ENCODE measurements at places on chromosomes 4 and X. TPM values are rescaled to one million over a fixed set of nuclear protein-coding genes. Genes with fewer than 3 reads are reported as not detected.

TMEM255A gene
- polyA plus RNA-seq = 0.10 TPM

SUPT20HL1 gene
- not detected for polyA plus RNA-seq

BTK gene
- polyA plus RNA-seq = not detected

ARHGEF6 gene
- polyA plus RNA-seq = 3.0 TPM

OTUD6A gene
- not detected for polyA plus RNA-seq

ERCC6L gene
- polyA plus RNA-seq = 0.94 TPM

STK32B gene
- polyA plus RNA-seq = 5.6 TPM

CNKSR2 gene
- polyA plus RNA-seq = 0.32 TPM

NUDT10 gene
- polyA plus RNA-seq = 0.15 TPM

FAT4 gene
- 12.9 TPM for polyA plus RNA-seq

EGFL6 gene
- not detected for polyA plus RNA-seq

HTN1 gene
- not detected for polyA plus RNA-seq

MYOZ2 gene
- polyA plus RNA-seq = 0.17 TPM

SLC6A8 gene
- 8.3 TPM for polyA plus RNA-seq

ZFP42 gene
- not detected for polyA plus RNA-seq

LAS1L gene
- polyA plus RNA-seq = 19.3 TPM

SRPX2 gene
- polyA plus RNA-seq = 47.3 TPM

SATL1 gene
- not detected for polyA plus RNA-seq

FAM184B gene
- polyA plus RNA-seq = 0.02 TPM

ARHGAP6 gene
- polyA plus RNA-seq = 1.0 TPM

SRPK3 gene
- 1.1 TPM for polyA plus RNA-seq

SULT1E1 gene
- not detected for polyA plus RNA-seq

FGD1 gene
- polyA plus RNA-seq = 5.6 TPM

RBMXL3 gene
- not detected for polyA plus RNA-seq

MBNL3 gene
- polyA plus RNA-seq = 1.3 TPM

DAPP1 gene
- not detected for polyA plus RNA-seq

NUDT11 gene
- polyA plus RNA-seq = 5.6 TPM

PSMD10 gene
- polyA plus RNA-seq = 82.0 TPM

STPG2 gene
- polyA plus RNA-seq = not detected

TCEAL6 gene
- not detected for polyA plus RNA-seq

Measured in BJ (cell line).